Stimulated activated CD8-positive, alpha-beta memory T cell treated with anti-CD3 and anti-CD28 coated beads, Interleukin-7, amount 100 ng/mL, for 1 hour (primary cell): ENCODE measurements at places on chromosomes 12 and 14.

DNA sequence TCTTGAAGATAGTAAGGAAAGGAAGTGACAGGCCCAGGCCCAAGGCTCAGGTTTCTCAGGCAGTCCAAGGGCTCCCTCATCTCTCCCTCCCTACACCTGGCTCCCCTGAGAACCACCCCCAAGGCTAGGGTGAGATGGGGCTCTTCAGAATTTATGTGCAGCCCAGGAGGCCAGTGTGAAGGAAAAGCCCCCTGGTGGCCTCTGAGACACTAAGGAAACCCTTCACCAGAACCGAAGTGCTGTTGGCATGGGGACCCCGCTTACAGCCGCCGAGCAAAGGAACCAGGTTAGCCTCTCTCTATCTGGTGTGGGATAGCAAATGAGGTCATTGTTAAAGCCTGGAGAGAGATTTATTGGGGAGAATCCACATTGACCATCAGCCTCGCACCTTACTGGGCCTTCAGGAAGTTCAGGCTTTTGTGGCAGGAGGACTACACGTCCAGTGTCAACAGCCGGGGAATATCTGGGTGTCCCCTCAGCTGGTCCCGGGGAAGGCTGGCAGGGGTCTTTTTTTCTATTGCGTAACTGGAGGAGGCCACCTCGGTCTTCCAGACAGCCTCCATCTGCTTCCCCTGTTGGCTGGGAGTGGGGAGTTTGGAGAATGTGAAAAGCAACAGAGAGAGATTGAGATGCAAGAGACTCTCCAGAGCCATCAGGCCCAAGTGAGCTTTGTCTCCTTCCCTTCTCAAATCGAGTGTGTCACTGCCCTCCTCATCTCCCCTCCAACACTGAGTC lies 18.1 kb downstream of the FAM186B start:
- DNase-seq = no peak

- no peak for DNase-seq
Observed at GRCh38 chr12:64568298-64568697, 42.0 kb upstream of the RASSF3 start.

GRCh38 chr12:109387425-109388166 lies 39.9 kb downstream of the MYO1H start:
- no peak for DNase-seq

DNA sequence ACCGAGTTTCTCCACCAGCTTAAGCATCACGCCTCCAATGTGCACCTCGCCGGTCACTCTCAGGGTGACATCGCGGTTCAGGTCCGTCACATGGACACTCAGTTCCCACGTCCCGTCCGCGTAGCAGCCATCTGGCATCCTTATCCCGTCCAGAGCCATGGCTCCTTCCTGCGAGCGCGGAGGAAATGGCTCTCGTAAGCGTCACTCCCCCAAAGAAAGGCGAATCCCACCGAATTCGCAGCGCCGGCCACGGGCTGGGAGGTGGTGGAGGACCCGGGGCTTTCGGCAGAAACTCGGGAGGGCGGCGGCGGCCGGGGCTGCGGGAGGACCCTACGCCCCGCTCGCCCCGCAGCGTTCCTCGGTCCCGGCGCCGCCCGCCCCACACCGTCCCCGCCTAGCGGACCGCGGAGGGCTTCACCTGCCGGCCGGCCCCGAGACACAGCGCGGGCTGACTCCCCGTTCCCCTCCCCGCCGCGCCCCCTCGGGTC lies 396 bp downstream of the FERMT2 start:
- no peak for DNase-seq

DNA sequence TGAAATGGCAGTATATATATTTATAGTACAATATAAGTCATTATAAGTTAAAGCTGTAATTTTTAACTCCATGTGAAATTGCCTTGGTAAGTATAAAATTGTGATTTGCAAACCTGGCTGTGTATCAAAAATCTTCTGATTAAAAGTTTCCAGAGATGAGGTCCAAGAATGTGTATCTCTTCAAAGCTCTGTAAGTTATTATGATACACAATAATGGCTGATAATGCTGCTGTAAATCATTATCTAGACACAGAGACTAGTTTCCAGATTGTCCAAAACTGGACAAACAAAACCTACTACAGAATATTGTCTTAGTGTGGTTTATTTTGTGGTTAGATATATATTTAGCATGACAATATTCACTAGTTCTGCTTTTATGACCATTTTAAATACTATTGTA lies 514.8 kb downstream of the SLC6A15 start:
- no peak for DNase-seq

GRCh38 chr12:5022465-5023061 lies 21.1 kb upstream of the KCNA5 start:
- no peak for DNase-seq

DNA sequence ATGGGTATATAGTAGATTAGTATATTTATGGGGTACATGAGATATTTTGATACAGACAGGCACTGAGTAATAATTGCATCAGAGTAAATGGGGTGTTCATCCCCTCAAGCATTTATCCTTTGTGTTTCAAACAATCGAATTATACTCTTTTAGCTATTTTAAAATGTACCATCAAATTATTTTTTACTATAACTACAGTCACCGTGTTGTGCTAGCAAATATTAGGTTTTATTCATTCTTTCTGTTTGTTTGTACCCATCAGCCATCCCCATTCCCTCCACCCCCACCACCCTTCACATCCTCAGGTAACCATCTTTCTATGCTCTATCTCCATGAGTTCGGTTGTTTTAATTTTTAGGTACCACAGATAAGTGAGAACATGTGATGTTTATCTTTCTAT lies 115.8 kb downstream of the NUBPL start:
- DNase-seq = no peak

- no peak for DNase-seq
Observed at GRCh38 chr14:81633496-81633895, 99.8 kb upstream of the SEL1L start.

- DNase-seq = no peak
Observed at GRCh38 chr12:118317729-118318128, 55.0 kb downstream of the TAOK3 start.

- no peak for DNase-seq
Observed at GRCh38 chr12:89451841-89452251, 72.8 kb downstream of the GALNT4 start.

GRCh38 chr14:25049568-25050268 lies at the start of gene STXBP6:
Gene STXBP6, minus strand, starts transcription at chr14:25050147. Its CDS starts 75,329 bp downstream, at chr14:24974818.
- no peak for DNase-seq

DNA sequence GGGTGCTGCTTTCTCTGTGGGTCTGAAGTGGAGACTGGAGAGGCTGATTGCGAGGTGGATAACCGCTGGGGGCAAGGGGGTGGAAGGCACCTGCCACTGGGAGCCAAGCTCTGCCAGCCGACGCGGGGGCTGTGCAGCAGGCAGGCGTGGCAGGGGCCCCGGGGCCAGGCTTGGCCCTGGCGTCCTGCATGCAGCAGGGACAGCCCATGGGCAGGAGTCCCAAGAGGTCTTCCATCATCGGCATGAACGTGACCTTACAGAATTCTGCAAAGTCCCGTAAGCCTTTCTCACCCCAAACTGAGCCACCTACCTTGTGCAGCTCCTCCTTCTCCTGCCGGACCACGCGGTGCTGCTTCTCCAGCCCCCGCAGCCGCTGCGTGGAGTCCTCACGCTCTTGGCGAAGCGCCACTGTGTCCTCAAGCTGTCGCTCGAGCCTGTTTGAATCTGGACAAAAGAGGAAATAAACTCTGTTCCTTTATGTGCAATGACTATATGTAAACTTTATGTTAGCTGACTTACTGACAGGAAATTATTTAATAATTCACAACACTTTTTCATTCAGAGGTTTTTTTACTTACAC lies 51.3 kb downstream of the AMN start:
- DNase-seq = no peak

- no peak for DNase-seq
Observed at GRCh38 chr12:3137268-3137781, 60.1 kb downstream of the TSPAN9 start.

GRCh38 chr12:38825006-38825405 lies 80.4 kb downstream of the CPNE8 start:
- no peak for DNase-seq

- no peak for DNase-seq
Observed at GRCh38 chr14:27730204-27730603, 1036.4 kb upstream of the FOXG1 start.

DNA sequence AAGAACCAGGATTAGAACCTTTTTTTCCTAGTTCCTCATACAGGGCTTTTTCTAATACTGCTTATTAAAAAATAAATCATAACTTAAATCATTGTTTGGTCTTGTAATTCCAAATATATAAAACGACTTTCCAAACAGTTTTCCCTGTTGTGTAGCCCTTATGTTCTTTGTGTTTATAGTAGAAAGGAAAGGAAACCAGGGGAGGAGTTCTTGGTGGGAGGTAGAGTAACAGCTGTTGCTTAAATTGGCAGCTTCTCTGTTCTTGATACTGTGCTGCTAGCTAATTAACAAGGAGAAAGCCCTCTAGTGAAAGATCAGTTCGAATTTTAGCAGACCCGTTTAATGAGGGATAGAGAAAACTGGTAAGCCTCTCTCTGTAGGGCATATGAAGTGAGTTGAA lies 15.0 kb downstream of the SRP54 start:
- no peak for DNase-seq

GRCh38 chr12:79933532-79934264 lies 1.2 kb downstream of the PPP1R12A start:
- no peak for DNase-seq

GRCh38 chr12:51021694-51022093 lies 4.5 kb downstream of the SLC11A2 start:
- no peak for DNase-seq

DNA sequence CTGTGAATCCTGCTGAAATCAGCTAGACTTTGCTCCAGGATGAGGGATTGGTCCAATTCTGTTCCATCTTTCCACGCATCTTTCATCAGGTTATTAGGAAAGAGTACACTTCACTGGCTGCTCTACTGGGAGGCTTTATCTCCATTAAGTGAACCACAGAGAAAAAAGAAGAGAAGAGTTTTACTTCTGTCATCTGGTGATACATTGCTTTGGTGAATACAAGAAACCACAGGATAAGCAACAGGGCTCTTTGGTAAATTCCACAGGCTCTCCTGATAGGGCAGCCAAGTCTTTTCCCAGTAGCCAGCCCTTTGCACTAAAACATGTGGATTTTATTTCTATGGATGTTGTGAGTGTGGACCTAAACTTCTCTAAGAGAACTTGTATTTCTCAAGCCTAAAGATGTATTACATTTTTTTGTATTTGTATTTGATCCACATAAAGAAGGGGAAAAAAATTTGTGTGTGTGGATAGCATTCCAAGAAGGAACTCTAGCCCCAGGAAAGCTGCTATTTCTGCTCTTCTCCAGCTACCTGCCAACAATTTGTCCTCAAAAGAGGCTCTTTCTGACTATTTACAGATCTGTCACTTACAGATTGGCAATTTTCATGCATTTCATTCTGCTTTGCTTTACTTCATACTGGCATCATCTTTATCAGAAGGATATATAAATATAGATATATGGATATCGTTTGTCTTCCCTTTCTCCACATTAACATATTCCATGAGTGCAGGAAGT lies 1117.6 kb upstream of the TMEM132C start:
- DNase-seq = no peak

- DNase-seq = no peak
Observed at GRCh38 chr14:87601036-87601435, 391.9 kb downstream of the GALC start.

DNA sequence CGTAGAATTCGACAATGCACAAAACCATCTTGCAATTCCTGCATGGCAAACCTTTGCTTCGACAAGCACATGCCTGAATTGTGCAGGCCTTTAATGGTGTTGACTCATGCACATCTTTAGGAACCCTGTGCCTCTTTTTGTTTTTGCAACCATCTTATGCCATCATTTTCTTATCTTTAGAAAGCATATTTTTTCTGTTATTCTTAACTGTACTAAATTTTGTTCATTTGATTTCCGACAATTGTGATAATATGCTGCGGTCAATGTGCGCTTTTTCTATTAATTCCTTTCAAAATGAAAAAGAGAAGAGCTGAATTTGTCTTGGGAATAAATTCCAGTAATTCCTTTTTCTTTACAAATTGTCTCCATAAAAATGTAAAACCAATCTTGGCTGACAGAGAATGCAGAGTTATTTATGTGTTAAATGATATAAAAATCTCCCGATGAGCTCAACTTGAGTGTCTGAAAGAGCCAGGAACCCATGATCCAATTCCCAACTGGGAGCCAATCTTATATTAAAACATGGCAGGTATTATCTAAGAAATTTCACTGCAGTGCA lies 20.1 kb upstream of the CDK17 start:
- DNase-seq = no peak

GRCh38 chr12:3236345-3237187 lies 159.4 kb downstream of the TSPAN9 start:
- no peak for DNase-seq

DNA sequence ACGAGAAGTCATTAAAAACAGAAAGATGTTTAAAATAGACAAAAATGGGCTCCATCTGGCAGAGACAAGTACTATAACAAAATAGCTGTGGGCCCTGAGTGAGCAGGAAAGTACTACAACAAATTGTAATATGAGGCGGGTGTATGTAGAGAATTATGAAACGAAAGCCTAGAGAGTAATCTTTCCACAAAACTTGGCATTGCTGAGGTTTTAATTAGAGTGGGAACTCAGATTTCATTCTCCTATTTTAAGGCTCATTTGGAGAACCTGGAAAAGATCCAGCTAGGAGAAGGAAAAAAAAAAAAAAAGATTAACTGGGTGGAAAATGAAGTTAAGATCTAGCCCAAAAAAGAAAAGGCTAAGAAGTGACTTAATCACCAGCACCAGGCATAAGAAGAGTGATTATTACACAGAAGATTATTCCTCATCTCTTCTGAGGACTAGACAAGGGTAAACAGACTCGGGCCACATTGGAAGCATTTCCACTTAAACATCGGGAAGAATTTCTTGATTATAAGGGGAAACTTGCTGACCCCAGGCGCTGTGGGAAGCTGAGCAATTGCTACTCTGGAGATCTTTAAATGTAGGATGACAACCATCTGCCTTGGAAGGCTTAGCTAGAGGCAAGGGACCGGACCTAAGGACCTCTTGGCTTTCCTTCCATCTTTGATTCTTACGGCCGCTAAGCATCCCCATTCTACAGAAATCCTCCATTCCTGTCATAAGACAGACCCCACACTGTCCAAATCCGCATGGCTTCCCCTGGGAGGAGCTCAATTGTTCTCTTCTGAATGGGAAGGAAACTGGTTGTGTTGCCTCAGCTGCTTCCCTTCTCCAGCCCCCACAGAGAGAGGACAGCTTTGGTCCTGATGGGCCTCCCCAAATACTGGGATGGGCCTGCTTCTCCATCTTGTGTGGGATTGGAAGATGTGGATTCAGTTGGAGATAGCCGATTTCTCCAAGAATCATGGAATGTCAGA lies 40.6 kb downstream of the IGF1 start:
- DNase-seq = no peak

DNA sequence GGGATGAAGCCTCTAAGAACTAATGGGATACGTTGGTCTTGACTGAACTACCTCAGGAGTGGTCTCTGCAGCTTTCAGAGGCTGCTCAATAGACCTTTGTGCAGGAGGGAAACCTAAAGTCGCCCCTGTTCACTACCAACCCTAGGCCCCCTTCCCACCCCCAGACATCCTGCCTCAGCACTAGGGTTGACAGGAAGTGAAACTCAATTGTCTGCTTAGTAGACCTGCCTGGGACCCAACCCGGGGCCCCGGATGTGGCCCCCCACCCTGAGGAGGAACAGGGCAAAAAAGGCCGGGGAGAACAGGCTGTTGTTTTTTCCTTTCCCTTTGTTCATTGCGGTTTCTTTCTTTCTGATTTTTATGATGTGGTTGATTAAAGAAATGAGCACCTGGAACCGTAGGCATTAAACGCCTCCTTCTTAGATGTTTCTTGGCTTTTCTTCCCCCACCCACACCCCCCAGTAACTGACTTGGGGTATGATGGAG lies 1.6 kb upstream of the DGKA start:
- peak; percentile 49 for DNase-seq

GRCh38 chr12:104827587-104827986 lies 130.5 kb downstream of the SLC41A2 start:
- no peak for DNase-seq

GRCh38 chr14:20811986-20812975 lies 9.6 kb upstream of the RNASE1 start:
- DNase-seq = no peak
